ENCODE measurements at places on chromosomes 7 and 10. TPM values are rescaled to one million over a fixed set of nuclear protein-coding genes. Genes with fewer than 3 reads are reported as not detected.

DNA sequence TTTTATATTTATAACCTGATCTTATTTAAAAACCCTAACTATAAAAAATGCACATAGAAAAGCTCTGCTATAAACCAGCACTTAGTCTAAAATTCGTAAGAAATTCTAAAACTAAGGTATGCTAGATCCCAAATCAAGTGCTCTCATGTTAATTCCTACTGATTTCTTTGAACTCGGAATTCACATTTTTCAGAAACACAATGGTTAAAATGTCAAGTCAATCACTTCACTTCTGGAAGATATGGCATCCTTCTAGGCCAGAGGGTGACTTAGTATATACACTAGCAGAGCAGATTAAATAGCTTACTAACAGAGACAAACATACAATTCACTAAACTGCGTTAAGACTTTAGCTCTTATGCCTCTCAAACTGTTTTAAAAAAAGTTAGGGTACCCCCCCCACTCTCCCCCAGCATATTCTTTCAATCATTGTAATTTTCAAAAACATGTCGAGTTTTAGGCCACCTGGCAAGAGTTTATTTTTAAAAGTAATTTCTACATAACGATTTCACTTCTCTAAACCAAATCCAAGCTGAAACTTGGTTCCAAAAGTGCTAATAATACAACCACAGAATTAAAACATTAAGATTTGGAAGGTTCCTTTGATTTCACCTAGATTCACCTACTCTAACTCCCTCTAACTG is 129.4 kb downstream of the NRBF2 start:
- no peak for DNase-seq

DNA sequence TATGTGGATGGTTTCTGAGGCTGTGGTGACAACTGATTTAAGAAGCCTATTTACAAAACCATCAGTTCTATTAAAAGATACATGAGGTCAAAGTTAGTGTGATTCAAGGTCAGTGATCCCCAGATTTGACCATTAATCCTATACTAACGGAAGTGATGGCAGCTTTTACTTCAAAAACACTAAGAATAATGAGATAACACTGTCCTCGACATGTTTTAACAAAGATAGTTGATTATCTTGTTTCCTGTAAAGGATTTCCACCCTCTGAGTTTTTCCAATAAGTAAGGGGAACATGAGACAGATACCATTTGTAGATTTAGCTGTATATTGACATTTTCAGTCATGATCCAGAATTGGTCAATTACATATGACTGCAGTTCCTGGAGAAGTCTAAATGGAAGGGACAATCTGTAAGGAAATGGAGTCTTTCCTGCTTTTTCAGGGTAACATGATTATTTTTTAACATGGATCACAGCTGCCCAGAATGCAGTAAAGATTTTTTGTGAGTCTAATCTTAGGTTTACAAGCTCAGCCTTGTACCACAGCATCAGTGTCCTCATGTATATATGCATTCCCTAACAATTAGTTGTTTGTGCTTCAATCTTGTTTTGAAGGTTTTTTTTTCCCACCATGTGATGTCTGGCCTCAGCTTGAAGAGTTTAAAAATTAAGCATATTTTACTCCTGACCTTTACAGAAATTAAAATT is 188.0 kb downstream of the PPP1R9A start:
- DNase-seq, result no peak

DNA sequence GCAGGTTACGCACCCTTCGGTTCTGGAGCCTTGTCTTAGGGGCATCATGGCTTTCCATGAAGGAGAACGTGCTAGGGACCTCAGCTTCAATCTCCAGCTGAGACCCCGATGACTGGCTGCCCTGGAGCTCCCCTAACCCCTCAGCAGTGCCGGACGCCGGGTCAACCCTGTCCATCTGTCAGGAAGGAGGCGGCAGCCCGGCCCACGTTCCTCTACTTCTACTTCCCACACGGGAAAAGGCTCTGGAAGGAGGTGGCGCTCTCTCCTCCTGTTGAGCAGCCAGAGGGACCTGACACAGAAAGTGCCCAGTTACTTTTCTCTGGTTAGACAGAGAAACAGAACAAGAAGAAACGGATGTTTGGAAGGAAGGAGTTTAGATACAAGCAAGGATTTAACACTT is 87.4 kb downstream of the DYNC2I1 start:
- no peak for DNase-seq

- no peak for DNase-seq
These were observed 31.3 kb downstream of the RSBN1L start for GRCh38 chr7:77727527-77727926.

DNA sequence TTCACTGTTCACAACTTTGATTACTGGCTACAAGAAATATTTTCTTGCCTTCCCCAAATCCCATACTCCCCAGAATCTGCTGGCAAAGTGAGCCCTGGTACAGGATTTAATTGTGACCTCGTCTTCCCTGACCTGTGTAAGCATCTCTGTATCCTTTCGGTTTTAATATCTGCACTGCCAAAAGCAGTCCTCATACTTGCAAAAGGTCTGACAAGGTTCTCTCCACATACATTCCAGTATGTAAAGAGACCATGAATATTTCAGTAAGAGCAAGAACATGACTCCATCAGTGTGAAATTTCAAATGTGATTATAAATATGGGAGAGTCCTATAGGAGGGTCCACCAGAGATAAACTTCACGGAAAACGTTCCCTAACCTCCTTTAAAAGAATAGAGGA is 134.0 kb upstream of the TCF7L2 start:
- DNase-seq, result no peak

DNA sequence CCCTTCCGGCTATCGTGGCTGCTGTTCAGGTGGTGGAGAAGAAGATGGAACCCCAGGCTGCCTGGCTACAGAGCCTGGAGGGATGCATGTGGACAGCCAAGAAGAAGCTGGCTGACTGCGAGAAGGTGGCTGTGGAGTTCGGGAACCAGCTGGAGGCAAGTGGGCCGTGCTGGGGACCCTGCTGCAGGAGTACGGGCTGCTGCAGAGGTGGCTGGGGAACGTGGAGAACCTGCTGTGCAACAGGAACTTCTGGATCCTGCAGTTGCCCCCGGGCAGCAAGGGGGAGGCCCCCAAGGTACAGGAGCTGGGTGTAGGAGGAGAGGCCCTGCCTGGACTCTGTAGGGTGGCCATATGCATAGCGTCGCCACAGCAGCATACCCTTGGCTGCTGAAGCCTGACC is 25.6 kb downstream of the ZNF783 start:
- DNase-seq, result no peak

SYT15 gene
- total RNA-seq, result 17.1 TPM

UPK3BL2 gene
- total RNA-seq, result 31.6 TPM

SLF2 gene
- total RNA-seq, result 38.6 TPM

GPR22 gene
- total RNA-seq, result not detected

Data from sciatic nerve (tissue), 2 donors.